NCI-H1436 treated with DMSO at 0.1 percent for 48 hours (cell line): ENCODE measurements at places on chromosomes 11 and 22.

GRCh38 chr11:22193348-22194051, 615 bp downstream of the ANO5 start:
- no peak for DNase-seq

DNA sequence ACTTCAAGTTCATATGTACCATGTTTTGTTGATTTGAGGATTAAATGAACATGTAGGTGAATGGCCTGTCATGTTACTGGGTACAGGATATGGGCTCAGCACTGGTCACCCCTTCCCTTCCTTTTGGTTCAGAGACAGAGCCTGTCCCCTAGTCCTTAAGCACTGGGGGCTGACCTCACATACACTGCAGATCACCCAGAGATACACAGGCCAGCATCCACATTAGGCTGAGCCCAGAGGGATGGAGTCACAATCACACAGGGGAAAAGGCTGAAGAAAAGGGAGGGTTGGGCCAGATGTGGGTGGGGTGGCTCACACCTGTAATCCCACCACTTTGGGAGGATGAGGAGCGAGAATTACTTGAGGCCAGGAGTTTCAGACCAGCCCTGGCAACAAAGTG, 62.3 kb downstream of the IGLL5 start:
- DNase-seq: no peak

GRCh38 chr11:36268337-36268985, 20.8 kb downstream of the COMMD9 start:
- DNase-seq: no peak

- DNase-seq: no peak
Measured at GRCh38 chr22:38089474-38089851, 5.5 kb upstream of the SLC16A8 start.

DNA sequence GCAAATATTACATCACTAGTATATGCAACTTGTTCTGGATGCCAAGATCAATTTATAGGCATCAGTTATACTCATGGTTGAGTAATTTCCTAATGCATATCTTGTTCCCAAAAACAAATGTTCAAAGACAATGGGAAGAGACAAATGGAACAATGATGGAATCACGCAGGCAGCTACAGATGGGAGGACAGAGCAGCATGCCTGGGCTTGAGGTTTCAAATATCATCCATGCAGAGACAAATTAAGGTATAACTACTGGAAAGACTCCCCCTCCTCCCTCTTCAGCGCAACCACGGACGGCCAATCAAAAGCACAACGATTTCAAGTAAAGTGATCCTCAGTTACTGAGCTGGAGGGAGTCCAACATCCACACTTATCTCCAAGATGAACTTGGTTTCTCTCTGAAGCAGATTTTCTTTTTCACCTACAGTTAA, 106.8 kb downstream of the CCDC83 start:
- peak; percentile 68 for DNase-seq

DNA sequence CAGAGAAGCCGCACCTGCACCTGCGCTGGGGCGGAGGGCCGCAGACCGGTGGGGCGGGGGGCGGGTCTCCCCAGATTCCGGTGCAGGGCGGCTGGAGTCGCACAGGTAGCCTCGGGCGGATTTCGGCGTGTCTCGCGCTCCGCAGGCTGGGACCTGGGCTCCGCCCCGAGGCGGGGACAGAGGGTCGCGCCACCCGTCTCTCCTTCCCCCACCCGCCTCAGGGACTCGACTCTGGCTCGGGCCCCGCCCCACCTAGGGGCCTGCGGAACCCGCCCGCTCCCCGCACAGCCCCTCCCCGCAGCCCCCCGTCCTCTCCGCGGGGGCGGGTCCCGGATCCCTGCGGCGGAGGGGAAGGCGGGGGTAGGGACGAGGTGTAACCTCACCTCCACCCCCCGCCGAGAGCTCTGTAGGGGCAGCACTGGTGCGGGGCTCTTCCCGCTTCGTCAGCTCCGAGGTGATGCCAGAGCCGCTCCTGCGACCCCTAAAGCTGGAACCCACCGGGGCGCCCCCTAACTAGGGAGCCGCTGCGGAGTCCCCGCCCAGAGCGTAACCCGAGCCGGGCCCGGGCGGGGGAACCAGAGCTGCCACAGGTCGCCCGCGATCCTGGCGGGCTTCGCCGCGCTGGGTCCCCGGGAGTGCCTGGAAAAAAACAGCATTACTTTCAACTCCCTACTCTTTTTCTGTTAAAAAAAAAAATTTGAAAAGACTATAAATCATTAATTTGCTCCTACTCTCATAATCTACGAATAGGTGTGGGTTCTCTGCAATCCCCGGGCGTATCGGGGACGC, at the start of gene SLC29A2:
Gene SLC29A2, minus strand, starts transcription at position 134 of the 789 bp plus-strand sequence. CDS start 169 bp downstream, outside the sequence.
- peak; percentile 57 for DNase-seq

DNA sequence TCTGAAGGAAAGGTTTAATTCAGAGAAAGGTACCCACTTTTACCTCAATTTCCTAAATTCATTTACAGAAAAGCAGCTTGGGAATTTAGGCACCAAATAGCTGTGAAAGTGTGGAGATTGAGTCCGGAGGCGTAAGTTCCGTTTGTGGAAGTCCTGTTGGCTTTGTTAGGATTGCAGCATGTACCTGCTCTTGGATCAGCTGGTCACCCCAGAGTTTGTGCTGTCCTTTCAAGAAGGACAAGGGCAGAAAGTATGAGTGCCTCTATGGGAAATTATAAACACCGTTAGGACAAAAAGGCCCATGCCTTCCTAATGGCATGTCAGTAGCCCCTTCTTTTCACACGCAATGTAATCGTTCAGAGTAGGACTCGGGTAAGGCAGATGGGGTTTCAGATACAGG, 97.8 kb downstream of the SCN3B start:
- DNase-seq: no peak

- DNase-seq: no peak
Measured at GRCh38 chr11:69662806-69663205, 12.3 kb downstream of the LTO1 start.

- DNase-seq: no peak
Measured at GRCh38 chr22:38786631-38787030, 7.3 kb downstream of the DNAL4 start.

- DNase-seq: no peak
Measured at GRCh38 chr11:130180491-130180890, 20.9 kb downstream of the ST14 start.

DNA sequence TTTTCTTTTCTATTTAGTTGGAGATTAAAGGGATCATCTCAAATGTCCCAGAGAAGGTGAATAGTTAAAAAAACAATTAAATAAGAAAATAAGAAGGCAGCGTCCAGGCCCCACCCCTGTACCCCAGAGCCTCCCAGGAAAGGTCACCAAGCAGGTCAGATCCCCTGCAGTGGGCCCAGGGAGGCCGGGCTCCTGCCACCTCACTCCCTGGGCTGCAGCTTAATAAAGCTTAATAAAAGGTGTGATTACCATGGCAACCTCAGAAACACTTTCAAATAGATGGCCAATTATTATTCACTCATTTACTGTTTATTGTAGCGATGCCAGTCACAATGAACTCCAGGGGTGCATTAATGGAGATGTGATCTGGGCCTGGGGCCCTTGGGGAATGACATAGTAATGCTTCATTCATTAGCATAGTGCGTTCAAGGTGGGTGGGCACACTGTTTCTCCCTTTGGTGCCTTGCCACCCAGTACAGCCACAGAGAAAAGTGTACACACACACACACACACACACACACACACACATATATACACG, 386.2 kb downstream of the CADM1 start:
- no peak for DNase-seq

DNA sequence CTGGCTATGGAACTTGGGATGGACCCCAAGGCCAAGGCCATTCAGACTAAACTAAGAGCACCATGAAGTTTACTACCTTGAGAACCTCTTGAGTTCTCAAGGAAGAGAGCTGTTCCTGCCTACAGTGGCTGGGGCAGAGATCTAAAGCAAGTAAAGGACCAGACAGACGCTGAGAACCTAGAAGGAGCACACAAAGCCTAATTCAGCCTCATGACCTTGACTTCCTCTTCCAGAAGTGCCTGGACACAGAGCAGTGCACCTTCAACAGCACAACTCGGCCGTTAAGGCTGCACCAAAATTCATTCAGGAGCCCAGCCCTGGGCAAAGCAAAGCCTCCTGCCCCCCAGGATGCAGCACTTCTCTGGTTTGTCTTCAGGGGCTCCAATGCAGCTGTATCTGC, 82.9 kb upstream of the AKIP1 start:
- DNase-seq: no peak

DNA sequence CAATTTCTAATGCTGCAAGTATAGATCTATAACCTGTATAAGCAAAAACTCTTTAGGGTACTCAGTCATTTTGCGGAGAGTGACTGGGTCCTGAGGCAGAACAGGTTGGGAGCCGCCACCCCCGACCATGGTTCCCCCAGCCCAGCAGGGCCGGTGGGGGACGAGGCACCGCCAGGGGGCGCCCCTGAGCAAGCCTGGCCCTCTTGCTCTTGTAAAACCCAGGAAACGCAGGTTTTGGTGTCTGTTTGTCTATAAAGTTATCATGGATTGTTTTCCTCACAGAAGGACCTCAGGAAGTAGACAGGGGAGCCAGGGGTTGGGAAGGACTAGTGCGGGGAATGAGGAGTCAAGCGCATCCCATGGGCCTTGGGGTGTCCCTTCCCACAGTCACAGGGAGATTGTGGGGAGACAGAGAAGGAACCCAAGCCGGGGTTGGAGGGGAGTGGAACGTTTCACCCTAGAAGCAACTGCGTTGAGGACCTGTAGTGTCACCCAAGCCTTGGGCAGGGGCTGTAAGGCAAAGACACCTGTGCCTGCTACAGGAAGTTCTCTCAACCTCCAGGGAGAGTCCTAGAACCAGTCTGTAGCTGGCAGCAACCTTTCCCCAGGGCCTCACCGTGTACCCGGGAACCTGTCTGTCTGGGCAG, 26.4 kb downstream of the KCTD17 start:
- DNase-seq: no peak

DNA sequence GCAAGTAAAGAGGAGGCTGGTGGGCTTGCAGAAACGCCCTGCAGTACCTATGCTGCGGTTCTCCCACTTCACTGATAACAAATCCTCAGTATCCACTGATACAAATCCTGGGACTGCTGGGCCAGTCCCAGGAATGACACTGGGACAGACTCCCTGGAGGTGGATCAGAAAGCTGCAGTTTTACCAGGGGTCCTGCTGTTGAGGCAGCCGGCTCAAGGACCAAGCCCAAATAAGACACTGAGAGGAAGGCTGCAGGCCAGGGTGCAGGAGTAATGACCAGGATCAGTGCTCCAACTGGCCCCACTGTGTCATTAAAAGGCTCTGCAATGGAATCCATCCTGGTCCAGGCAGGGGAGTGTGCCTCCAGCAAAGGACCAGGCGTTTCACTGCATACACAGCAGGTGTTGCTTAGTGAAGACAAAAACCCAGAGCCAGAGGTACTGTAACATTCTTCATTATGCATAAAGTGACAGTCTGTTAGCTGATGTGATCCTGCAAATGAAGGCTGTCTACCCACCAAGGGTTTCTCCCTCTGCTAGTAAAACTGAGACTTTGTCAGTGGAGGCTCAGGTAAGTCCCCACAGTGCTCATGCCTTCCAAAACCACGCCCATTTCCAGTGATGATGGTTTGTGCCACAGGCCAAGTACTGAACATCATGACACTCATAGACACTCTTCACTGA, 1.4 kb upstream of the C22orf39 start:
- DNase-seq: no peak
